ENCODE measurements at places on chromosomes 2 and 18.

GRCh38 chr2:20491739-20492531 lies 45.1 kb downstream of the RHOB start:
- DNase-seq = no peak

GRCh38 chr2:238863231-238863630 lies 15.3 kb downstream of the TWIST2 start:
- no peak for DNase-seq

DNA sequence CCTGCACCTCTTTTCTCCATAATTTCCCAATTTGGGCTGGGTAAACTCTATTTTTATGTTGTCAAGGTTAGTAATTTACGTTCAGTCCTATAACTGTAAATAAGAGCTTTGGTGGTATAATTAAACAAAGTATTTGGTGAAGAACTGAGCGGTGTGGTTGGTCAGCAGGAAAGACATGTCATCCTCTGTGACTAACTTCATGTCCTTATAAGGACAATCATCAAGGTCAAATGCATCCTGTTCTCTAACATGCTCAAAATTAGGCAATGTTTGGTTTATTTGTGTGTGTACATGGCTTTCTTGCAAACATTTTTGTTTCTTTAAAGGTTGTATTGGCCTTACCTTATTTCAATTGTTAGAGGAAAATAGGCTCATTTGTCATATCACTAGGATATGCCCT lies 121.5 kb upstream of the NABP1 start:
- DNase-seq = no peak

- DNase-seq = no peak
Observed at GRCh38 chr18:41693008-41693407, 262.0 kb upstream of the PIK3C3 start.

DNA sequence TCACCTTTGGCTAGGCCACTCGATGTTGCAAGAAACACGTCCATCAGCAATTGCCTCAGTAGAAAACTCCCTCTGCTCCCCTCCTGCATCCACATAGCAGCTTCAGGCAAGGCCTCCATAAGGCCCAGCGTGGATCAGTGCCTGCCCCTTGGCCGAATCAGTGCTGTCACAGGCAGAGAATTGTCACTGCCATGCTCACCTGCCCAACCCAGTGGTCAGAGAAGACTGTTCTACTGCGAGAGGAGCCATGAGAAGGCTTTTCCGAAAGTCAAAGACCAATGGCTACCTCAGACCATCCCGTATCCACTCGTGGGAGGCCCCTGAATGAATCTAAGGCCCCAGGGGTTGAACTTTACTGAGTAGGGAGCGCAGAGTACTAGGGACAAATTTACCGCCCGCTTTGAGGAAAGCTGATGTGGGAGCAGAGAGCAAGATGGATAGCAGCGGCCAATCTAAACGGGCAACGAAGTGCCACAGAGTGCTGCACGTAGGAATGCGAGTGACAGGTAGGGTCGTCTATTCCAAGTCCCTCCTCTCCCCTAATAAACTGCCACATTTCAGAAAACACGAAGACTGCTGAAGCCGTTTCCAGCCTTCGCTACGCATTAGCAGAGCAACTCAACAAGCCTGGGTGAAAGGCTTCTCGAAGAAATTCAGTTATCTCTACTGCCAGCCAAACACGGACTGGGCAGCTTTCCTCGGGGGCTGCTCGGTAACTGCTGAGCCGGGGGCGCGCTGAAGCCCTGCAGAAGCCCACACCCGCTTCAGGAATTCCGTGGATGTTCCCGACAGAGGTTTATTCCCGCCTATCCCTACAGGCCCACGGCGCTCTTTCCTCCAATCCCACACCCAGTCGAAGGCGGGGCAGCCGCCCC lies 968 bp upstream of the RALBP1 start:
- no peak for DNase-seq

GRCh38 chr18:59651071-59651470 lies 46.2 kb downstream of the CCBE1 start:
- DNase-seq = no peak

All from T-helper 1 cell (primary cell).